ENCODE measurements at places on chromosomes 3 and 15. TPM values are rescaled to one million over a fixed set of nuclear protein-coding genes. Genes with fewer than 3 reads are reported as not detected.

CLSTN2 gene
- total RNA-seq: 1.00 TPM

POTEB2 gene
- total RNA-seq: not detected

GPR15 gene
- total RNA-seq: not detected

SLC22A13 gene
- 0.22 TPM for total RNA-seq

SLC24A5 gene
- not detected for total RNA-seq

CASR gene
- not detected for total RNA-seq
